Natural killer cell (primary cell): ENCODE measurements at places on chromosomes 3 and 15. TPM values are rescaled to one million over a fixed set of nuclear protein-coding genes. Genes with fewer than 3 reads are reported as not detected.

GRCh38 chr15:79981831-79982455 lies 10.9 kb upstream of the BCL2A1 start:
- H3K27ac ChIP-seq: no peak overlapping the region
- H3K36me3 ChIP-seq: no peaks in the 10 kb centered on the region
- H3K27me3 ChIP-seq: no peaks in the 10 kb centered on the region
- H3K4me3 ChIP-seq: no peak overlapping the region

- H3K27ac ChIP-seq: no peak overlapping the region
- H3K4me1 ChIP-seq: no peaks in the 10 kb centered on the region
- H3K27me3 ChIP-seq: no peaks in the 10 kb centered on the region
- no peaks in the 10 kb centered on the region for H3K36me3 ChIP-seq
Observed at GRCh38 chr3:24004171-24004938, 59.3 kb downstream of the NR1D2 start.

The POLR2M gene
- 94.9 TPM for total RNA-seq

GRCh38 chr3:134054881-134055280 lies 25.2 kb upstream of the SLCO2A1 start:
- H3K4me3 ChIP-seq: no peak overlapping the region
- no peak overlapping the region for H3K27ac ChIP-seq
- no peaks in the 10 kb centered on the region for H3K4me1 ChIP-seq
- DNase-seq: no peak

DNA sequence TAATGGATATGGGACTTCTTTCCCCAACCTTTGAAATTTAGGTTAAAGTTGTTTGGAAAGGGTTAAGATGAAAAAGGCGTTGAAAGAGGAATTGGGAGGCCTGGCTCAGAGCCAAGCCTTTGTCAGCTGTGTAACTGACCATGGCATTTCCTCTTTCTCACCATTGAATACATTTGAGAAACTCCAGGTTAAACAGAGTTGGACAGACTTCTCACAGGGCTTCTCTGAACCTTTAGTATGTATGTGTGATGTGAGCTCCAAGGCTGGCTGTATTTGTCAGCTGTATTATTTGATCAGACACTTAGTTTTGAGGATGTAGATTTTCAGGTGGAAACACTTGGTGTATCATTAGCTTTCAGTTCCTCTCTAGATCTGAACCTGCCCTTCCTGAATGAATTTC lies 136.4 kb upstream of the GOLGA6L4 start:
- H3K27me3 ChIP-seq: no peaks in the 10 kb centered on the region
- H3K4me1 ChIP-seq: no peaks in the 10 kb centered on the region
- H3K27ac ChIP-seq: no peak overlapping the region
- H3K36me3 ChIP-seq: no peaks in the 10 kb centered on the region
- DNase-seq: no peak

GRCh38 chr3:29759411-29760225 lies 478.7 kb downstream of the RBMS3 start:
- DNase-seq: no peak
- no peaks in the 10 kb centered on the region for H3K4me1 ChIP-seq
- H3K27me3 ChIP-seq: no peaks in the 10 kb centered on the region

The RGMA gene
- total RNA-seq: not detected

- no peaks in the 10 kb centered on the region for H3K27me3 ChIP-seq
- no peak overlapping the region for H3K4me3 ChIP-seq
- DNase-seq: no peak
- no peaks in the 10 kb centered on the region for H3K4me1 ChIP-seq
- H3K36me3 ChIP-seq: no peaks in the 10 kb centered on the region
Observed at GRCh38 chr3:78689378-78689777, 1078.4 kb downstream of the ROBO1 start.

The CHCHD6 gene
- total RNA-seq: 9.9 TPM

GRCh38 chr15:61175024-61175423 lies 54.1 kb downstream of the RORA start:
- no peak for DNase-seq
- H3K36me3 ChIP-seq: no peaks in the 10 kb centered on the region
- H3K4me1 ChIP-seq: no peaks in the 10 kb centered on the region
- no peak overlapping the region for H3K27ac ChIP-seq

GRCh38 chr15:94042180-94042928 lies 189.0 kb upstream of the MCTP2 start:
- H3K27ac ChIP-seq: no peak overlapping the region
- no peak overlapping the region for H3K4me3 ChIP-seq
- H3K27me3 ChIP-seq: no peaks in the 10 kb centered on the region
- H3K4me1 ChIP-seq: no peaks in the 10 kb centered on the region
- no peaks in the 10 kb centered on the region for H3K36me3 ChIP-seq

The HIGD2B gene
- total RNA-seq: 1.8 TPM

GRCh38 chr3:37319784-37320183 lies 145.4 kb upstream of the LRRFIP2 start:
- H3K27ac ChIP-seq: no peak overlapping the region
- DNase-seq: no peak
- peaks cover 75% of the 10 kb centered on the region for H3K36me3 ChIP-seq
- H3K4me1 ChIP-seq: no peaks in the 10 kb centered on the region
- no peak overlapping the region for H3K4me3 ChIP-seq

The LAMB2 gene
- total RNA-seq: 1.7 TPM

GRCh38 chr3:183211352-183211751 lies 41.7 kb upstream of the B3GNT5 start:
- no peak overlapping the region for H3K4me3 ChIP-seq
- no peak for DNase-seq
- no peaks in the 10 kb centered on the region for H3K27me3 ChIP-seq
- H3K27ac ChIP-seq: no peak overlapping the region

GRCh38 chr15:39139431-39140059 lies 441.3 kb upstream of the THBS1 start:
- H3K36me3 ChIP-seq: no peaks in the 10 kb centered on the region
- H3K4me3 ChIP-seq: no peak overlapping the region
- H3K4me1 ChIP-seq: no peaks in the 10 kb centered on the region
- no peak overlapping the region for H3K27ac ChIP-seq

DNA sequence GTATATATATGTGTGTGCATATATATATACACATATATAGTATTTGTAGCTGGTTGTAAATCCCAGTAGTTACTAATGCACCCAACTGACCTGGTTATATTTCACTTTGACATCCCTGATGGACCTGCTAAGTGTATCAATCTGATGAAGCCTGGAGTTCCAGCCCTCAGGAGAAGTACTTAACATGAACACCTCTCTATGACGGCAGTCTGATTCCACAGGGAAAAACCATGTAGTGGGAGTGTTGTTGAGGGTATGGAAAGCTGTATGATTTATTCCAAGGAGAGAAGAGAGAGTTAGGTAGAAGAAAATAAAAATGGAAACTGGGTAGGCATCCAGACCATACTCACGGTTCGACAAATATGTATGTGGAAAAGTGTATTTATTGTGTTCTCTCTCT lies 531.2 kb upstream of the SEMA6D start:
- no peak for DNase-seq
- H3K36me3 ChIP-seq: no peaks in the 10 kb centered on the region
- peaks cover 10% of the 10 kb centered on the region for H3K27me3 ChIP-seq
- H3K4me3 ChIP-seq: no peak overlapping the region

The NRROS gene
- 56.3 TPM for total RNA-seq

GRCh38 chr3:57141719-57142410 lies 23.3 kb downstream of the IL17RD start:
- no peaks in the 10 kb centered on the region for H3K36me3 ChIP-seq
- H3K27ac ChIP-seq: no peak overlapping the region
- no peaks in the 10 kb centered on the region for H3K4me1 ChIP-seq
- DNase-seq: no peak
